ENCODE measurements at places on chromosomes 4 and X. TPM values are rescaled to one million over a fixed set of nuclear protein-coding genes. Genes with fewer than 3 reads are reported as not detected.

DNA sequence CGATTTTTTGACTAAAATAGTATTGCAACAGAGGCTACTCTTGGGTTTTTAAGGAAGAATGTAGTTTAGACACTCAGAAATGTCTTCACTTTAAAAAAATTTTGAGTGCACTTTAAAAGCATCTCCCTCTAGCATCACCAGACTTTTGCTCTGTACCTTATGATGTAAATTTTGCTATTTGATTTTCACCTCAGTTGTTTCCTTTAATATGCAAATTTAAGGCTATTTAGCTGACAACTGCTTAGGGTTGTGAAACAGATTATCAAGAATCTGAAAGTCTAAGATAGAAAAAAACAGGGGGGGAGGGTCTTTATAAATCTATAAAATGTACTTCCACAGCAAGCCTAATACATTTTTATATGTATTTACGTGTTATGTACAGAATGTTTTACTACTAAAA is 92.9 kb upstream of the USP38 start:
- no peak for DNase-seq

DNA sequence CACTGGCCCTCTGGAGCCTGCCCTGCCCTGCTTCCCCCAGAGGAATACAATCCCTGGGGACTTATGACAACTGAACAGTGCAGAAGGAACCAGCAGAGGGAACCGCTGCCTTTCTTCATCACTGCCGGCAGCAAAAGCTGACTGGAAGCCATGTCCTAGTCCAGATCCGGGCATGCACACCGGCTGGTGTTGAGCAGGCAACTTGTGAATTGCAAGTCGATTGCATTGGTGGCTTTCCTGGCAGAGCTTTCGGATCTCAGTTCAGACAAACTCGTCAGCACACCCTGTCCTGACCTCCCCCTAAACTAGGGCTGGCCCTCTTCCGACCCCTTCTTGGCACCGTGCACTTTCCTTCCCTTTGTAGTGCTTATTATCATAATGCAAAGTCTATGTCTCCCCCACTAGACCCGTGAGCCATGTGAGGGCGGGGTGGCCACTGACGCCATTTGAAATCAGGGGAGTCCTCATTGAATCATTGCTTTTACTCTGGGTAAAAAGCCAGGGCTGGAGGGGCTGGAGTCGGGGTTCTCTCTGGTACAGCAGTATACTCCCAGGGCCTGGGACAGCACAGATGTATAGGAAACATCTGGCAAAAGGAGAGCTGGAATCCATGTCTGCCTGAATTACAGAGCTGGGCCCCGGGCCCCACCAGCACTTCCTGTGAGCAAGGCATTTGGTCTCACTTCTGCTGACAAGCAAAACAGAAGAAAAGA is 1.8 kb downstream of the ARHGAP4 start:
- DNase-seq, result peak; percentile 41

GRCh38 chrX:38871129-38872029 is 70.1 kb downstream of the MID1IP1 start:
- peak; percentile 85 for DNase-seq

DLG3 gene
- total RNA-seq, result 54.2 TPM

GPC3 gene
- total RNA-seq, result 61.2 TPM

DNA sequence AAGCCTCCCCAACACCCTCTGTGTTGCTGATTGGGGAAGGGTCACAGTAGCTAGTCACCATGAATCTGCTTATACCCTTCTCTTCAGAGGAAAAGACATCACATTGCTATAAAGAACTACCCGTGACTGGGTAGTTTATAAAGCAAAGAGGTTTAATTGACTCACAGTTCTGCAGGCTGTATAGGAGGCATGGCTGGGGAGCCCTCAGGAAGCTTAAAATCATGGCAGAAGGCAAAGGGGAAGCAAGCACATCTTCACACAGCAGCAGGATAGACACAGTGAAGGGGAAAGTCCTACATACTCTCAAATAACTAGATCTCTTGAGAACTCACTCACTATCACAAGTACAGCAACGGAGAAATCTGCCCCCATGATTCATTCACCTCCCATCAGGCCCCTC is 229.4 kb upstream of the FTHL17 start:
- no peak for DNase-seq

FHDC1 gene
- 21.6 TPM for total RNA-seq

IL21 gene
- total RNA-seq, result not detected

DNA sequence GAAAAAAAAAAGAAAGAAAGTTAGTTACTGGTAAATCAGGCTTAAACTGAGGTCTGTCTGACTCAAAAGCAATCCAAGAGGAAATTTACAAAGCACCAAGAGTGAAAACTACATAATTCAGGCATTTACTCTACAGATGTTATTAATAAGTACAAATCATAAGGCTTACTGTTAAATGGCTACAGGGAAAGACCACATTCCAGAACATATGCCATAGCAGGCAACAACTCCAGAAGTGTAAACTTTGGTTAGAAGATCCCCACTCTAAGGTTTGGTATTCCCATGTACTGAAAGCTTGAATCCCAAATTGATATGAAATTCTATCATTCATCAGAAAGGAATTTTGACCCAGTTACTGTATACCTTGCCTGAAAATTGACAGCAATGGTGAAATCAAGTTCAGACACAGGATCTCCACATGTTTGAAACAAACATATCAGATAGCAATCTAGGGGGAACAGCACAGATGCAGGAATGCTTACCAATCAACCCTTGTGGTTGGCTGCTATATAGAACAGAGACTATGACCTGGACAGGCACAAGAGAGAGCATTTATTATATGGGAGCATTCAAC is 6.6 kb downstream of the USP26 start:
- no peak for DNase-seq

DNA sequence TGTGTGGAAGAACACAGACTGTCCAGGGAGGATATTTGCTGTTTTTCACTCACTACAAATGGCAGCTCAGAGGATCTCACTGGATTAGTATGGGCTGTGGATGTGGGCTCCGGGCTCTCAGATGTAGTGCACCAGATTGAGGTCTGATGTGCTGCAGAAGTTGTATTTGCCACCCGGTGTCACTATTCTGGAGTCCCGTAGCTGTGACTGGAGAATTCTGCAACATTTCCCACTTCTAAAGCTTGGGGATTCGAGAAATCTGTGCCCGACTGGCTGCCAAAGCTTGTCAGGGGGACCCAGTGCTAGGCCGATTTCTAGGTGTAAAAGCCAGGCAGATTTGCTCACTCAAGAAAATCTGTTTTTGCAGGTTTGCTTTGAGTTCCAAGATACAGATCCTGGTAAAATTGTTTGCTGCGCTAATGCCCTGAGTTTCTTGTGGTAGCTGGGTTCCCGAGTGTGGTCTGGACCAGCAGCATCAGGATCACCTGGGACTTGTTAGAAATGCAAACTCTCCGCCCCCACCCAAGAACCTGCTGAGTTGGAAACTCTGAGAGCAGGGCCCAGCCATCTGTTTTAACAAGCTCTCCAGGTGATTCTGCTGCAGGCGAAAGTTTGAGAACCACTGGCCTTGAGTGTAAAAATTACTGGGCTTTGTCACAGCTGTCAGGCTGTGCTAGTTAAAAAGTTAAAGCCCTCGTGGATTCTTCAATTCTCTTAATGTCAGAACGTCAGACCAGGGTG is 18.1 kb downstream of the KIT start:
- DNase-seq, result peak; percentile 45

DNA sequence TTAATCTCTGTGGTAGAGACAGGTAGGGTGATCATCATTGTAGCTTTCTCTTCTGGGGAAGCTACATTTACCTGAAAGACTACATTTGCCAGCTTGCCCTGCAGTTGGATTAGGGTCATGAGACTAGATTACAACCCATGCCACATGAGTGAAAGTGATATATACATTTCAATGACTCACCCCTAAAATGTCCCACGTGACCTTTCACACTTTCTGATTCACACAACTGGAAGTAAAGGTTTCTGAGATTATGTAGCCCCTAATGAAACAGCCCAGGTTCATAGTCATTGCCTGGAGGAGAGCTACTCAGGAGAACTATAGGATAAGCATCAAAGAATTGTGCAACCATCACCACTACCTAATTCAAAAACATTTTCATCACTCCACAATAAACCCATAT is 17.8 kb downstream of the PDCL2 start:
- no peak for DNase-seq

GRCh38 chr4:136927172-136927571 is 605.1 kb downstream of the PCDH18 start:
- DNase-seq, result no peak

GRCh38 chrX:99469439-99469838 is 940.6 kb downstream of the PCDH19 start:
- DNase-seq, result no peak

DNA sequence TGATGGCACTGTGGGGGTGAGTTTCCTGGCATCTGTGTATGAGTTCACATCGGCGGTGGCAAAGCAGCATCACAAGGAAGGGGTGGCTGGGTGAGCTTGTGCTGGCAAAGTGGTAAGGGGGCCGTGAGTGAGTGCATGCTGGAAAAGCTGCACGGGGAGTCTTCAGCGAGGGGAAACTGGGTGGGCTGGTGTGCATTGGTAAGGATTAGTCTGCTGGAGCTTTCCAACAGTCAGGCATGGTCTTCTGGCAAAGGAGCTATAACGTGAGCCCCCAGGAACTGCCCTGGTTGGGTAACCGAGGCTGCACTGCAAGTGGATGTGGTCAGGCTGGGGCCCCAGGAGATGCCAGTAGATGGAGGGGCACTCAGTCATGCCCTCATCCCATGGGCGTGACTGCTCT is 30.7 kb downstream of the ADAM29 start:
- DNase-seq, result no peak

- no peak for DNase-seq
Observed at GRCh38 chrX:115183980-115184379, 5.2 kb upstream of the RBMXL3 start.

DNA sequence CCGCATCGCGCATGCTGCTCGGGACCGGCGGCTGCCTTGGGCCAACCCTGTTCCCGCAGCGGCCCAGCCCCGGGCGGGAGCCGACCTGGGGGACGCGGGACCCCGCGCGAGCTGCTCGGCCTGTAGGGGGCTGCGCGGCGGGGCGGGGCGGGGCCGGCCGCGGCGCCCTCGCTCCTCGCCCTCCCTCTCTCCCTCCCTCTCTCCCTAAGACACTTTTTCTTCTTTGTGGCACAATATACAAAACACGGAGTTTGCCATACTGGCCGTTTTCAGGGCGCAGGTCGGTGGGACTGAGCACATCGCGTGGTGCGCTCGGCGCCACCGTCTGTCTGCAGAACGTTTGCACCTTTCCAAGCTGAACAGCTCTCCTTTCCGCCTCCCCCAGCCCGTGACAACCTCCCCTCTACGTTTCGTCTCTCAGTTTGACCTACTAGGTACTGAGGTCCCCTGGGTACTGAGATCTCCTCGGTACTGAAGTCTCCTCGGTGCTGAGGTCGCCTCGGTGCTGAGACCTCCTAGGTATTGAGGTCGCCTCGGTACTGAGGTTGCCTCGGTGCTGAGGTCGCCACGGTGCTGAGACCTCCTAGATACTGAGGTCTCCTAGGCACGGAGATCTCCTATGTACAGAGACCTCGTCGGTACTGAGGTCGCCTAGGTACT is 261.1 kb upstream of the PLCXD1 start:
- peak; percentile 33 for DNase-seq

MMAA gene
- 5.9 TPM for total RNA-seq

- no peak for DNase-seq
Observed at GRCh38 chr4:52510939-52511565, 148.0 kb downstream of the USP46 start.

HERC5 gene
- total RNA-seq, result 23.0 TPM

- no peak for DNase-seq
Observed at GRCh38 chr4:146202665-146203064, 11.7 kb upstream of the REELD1 start.

GRCh38 chr4:39390603-39391002 is 16.1 kb upstream of the KLB start:
- no peak for DNase-seq

GRCh38 chr4:71607780-71608677 is 175.8 kb downstream of the GC start:
- DNase-seq, result no peak

- DNase-seq, result no peak
Observed at GRCh38 chr4:13267091-13267490, 217.0 kb downstream of the RAB28 start.

DNA sequence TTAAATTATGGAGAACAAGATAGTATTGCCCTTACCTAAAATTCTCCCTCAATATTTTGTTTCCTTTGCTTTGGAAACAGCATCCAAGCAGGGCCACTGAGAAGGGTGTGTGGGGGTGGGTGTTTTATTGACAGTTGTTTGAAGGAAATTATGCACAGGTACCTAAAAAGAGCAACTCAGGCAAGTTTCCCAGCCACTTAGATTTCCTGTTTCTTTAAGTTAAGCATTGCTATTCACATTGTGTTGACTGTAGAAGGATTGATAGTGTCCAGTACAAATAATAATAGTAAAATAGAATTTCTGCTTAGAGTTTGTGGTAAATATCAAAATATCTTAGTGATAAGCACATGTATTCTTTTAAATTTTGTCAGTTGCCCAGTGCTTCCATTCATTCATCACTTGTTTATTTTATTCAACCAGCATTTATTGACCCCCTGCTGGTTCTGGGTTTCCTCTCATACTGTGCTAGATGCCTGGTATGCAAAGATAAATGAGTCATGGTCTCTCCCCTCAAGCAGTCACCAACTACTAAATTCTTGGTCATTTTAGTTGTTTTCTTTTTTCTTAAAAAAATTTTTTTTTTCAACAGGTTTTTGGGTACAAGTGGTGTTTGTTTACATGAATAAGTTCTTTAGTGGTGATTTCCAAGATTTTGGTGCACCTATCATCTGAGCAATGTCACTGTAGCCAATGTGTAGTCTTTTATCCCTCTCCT is 50.0 kb downstream of the GALNT7 start:
- no peak for DNase-seq

- no peak for DNase-seq
Observed at GRCh38 chr4:181477591-181477990, 765.6 kb upstream of the TENM3 start.
